CD4-positive, alpha-beta T cell treated with Interleukin-6 at 100 ng/mL for 8 hours (primary cell): ENCODE measurements at places on chromosomes 5 and 9.

DNA sequence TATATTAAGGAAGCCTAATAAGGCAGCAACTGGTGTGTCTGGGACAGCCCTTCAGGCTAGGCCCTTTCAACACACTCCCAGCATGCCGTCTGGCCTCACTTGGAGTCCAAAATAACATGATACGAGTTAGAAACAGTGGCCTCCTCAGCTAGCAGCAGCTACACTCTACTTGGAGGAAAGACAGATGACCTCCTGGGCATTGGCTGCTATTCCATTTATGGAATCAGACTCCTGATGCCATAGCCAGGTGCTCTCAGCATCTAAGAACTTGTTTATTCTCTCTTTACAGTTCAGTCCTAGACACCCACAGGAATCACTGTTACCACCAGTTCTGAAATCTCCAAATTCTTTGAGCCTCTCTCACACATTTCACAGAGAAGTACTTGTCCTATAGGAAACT is 31.8 kb downstream of the RUSC2 start:
- no peak for DNase-seq

DNA sequence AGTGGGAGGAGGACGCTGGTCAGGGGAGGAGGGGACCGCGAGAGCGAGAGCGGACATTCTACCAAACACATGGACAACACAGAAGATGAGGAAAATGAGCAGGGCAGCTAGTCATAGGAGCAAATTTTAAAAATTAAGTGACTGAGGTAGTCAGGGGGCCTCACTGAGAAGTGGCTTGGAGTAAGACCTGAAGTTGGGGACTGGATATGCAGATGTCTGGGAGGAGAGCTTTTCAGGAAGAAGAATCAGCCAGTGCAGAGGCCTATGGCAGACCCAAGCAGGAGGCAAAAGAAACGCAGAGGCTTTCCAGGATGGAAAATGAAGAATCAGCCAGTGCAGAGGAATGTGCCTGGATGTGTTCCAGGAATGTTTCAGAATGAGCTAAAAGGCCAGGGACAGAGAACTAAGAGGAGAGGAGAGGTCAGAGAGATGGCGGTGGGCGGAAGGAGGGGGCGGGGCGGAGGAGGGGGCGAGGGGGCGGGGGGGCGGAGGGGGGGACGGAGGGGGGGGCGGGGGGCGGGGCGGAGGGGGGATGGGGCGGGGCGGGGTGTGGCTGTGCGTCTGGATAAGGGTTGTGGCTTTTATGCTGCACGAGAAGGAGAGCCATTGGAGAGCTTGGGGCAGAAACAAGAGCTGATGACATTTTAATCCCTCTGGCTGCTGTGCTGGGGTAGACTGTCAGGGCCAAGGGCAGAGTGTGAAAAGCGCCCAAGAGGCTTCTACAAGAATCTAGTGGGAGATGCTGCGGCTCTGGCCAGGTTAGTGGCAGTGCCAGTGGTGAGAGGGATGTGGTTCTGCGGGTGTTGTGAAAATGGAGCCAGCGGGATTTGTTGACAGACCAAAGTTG is 129.6 kb downstream of the KCNIP1 start:
- no peak for DNase-seq

GRCh38 chr5:65880496-65881072 is 45.8 kb upstream of the ERBIN start:
- no peak for DNase-seq

GRCh38 chr9:91421128-91421765 is 2.4 kb downstream of the NFIL3 start:
- no peak for DNase-seq

DNA sequence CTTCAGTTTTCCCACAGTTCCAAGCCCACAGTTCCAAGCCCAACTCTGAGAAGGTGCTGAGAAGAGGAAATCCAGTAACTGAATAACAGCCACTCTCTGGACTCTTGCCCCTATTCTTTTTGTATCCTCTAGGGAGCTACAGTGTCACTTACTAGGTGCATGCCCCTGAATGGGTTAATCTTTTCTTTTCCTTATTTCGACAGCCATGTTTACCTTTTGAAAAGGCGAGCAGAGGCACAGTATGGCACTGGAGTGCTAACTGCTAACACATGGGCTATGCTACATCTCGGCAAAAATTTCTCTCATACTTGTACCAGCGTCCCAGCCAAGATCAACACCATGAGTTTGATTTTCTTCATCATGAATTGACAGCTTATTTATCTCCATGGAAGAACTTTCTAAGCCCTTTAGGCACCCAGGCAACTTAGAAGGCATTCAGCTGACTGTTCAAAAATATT is 222.6 kb downstream of the EBF1 start:
- no peak for DNase-seq
